H9 (cell line): ENCODE measurements at places on chromosomes 2 and 18.

- DNase-seq: peak; percentile 52
These were observed 141.8 kb downstream of the MEIS1 start for GRCh38 chr2:66576561-66577320.

DNA sequence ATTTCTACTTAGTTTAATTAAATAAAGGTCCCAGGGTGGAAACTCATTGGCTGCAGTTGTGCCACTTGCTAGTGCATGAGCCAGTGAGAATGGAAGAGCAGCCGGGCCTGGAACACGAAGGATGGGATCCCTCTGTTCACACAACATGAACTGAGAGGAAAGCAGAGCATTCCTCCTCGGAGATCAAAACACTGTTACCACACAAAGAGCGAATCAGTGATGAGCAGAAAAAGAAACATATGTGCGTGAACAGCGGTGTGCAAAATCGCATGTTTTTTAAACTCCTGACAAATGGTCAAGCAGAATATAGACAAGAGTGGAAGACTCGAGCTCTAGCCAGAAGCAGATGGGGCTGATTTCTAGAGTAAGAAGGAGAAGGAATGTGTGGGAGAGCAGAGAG lies 28.4 kb upstream of the ANKRD44 start:
- DNase-seq: no peak

DNA sequence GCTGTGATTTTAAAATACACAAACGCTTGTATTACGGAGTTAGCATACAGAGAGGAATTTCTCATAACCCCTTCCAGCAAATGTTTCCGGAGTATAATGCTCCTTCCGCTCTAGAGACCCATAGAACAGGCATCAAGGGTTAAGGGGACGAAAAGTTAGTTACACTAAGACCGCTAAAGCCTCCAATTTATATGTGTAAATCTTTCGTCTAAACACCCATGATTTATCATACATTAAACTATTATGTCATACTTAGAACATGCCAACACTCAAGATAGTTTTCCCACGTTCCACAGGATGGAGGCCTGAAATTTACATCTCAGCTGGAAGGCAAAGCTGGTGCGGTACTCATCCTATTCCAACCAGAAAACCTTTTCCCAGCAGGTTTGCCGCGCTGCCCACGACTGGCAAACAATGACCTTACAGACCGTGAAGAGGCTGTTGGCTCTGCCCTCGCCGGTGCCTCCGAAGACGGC lies 650 bp downstream of the ORMDL1 start:
- DNase-seq: no peak

GRCh38 chr2:149926149-149926548 lies 338.6 kb upstream of the MMADHC start:
- no peak for DNase-seq

DNA sequence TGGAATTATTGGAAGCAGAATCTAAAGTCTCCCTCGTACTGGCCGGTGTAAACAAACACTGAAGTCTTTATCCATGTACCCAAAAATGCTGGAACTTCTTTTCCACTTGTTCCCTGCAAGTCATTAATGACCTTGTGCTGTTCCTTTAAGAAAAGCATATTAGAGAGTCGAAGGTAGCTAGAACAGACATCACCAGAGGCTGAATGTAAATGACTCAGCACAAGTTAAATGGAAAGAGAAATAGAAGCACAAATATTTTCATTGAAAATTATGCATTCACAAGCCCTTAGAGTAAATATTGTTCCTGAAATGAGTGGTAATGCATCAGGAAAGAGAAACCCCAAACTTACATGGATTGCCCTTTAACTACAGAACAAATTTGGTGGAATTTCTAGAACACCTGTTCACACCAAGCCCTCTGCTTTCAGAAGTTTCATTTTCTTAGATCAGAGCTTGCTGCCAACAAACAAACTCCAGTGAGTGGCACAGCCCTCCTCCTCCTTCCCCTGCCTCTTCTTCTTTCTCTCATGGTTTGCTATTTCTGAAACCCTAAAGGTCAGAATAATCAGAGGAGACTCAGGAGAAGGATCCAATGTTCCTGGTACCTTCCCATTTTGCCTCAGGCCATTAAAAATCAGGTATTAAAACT lies 264.3 kb downstream of the TXNL1 start:
- DNase-seq: no peak

- DNase-seq: no peak
These were observed 34.1 kb upstream of the KCNF1 start for GRCh38 chr2:10877651-10878111.

- no peak for DNase-seq
These were observed 113.1 kb upstream of the WDR75 start for GRCh38 chr2:189327879-189328847.

DNA sequence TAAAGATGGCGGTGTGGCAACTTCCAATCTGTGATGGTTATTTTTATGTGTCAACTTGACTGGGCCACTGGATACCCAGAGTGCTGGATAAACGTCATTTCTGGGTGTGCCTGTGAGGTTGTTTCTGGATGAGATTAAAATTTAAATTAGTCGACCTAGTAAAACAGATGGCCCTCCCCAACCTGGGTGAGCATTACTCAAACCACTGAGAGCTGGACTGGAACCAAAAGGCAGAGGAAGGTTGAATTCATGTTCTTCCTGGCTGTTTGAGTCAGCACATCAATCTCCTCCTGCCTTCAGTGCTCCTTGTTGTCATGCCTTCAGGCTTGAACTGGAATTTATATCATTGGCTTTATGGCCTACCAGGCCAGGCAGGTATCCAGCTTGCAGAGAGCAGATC lies 190.8 kb upstream of the RGPD4 start:
- DNase-seq: no peak

GRCh38 chr18:57022716-57023115 lies 124.2 kb upstream of the BOD1L2 start:
- DNase-seq: no peak

- DNase-seq: no peak
These were observed 1.8 kb downstream of the SCN9A start for GRCh38 chr2:166373951-166374350.

DNA sequence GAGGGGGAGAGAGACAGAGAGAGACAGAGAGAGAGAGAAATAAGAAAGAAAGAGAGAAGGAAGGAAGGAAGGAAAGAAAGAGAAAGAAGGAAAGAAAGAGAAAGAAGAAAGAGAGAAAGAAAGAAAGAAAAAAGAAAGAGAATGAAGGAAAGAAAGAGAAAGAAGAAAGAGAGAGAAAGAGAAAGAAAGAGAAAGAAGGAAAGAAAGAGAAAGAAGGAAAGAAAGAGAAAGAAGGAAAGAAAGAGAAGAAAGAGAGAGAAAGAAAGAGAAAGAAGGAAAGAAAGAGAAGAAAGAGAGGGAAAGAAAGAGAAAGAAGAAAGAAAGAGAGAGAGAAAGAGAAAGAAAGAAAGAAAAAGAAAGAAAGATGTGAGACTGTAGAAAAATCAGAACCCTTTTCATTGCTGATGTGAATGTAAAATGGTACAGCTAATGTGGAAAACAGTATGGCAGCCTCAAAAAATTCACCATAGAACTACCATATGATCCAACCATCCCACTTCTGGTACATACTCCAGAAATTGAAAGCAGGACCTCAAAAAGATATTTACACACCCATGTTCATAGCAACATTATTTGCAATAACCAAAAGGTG lies 203.4 kb upstream of the POU3F3 start:
- DNase-seq: no peak

DNA sequence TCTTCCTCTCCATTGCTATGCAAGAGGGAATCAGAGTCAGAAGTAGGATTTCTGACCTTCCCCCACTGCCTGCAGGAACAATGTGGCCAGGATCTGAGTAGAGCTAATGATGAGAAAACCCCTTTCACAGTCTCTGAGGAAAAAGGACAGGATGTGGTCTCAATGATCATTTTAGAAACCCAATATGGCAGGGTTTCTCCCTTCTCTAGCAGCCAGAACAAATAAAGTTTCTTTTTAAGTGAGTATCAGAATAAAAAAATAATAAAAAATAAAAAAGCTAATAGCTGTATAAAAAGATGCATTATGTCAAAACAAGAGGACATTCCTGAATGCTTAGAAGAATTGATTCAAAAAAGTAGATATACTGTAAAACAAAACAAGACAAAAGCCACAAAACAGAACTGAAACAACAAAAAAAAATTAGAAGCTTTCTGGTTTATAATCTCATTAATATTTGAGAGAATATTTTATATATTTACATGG lies 1124.9 kb upstream of the ZEB2 start:
- DNase-seq: no peak

DNA sequence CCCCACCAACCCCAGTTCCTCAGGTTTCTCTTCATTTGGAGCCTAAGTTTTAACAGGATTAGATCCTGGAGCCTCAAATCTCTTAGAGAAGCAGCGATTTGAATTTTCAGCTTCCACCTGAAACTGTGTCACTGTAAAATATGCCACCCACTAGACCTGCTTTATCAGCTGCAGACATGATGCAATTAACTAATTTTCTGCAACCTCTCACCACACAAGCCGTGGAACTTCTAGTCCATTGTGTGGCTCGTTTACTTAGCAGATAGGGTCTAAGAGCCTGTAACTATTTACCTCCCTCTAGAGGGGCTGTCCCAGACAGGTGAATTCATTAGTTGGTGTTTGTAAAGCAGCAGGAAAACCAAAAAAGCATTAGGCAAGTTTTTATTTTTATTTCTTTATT lies 31.6 kb upstream of the FZD5 start:
- DNase-seq: no peak

DNA sequence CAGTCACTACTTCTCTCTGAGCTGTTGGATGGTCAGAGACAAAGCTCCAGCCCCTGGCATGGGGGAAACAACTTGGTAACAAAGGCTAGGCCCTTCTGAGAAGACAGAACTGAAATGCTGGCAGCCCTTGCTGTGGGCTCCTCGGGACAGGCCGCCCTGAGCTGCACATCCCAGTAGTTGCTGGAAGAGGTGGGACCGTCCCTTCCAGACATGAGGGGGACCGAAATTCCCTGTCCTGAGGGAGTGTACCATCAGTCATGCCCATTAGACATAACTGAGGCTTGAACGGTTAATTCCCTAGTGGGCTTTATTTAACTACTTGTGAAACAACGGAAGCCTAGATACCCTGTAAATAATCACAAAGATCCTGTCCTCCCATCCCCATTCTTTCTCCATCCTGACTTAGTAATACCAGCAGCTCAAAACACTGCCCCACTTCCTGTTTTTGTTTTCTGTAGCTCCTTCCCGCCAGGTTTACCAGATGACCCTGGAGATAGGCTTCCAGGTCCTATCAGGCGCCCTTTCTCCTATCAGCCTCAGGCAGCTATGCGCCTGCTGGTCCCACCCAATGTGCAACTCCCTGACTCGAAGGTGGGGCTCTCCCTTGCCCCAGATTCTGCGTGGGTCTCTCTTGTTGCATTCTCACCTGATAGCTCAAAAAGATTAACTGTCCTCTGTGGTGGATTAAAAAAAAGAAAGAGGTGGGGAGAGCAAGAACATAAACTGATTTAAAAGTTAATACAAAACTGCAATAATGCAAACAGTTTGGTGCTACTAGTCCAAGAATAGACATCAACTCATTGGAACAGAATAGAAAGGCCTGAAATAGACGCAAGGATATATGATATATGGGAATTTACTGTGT lies 37.0 kb upstream of the NT5DC4 start:
- DNase-seq: no peak

GRCh38 chr2:226772389-226773179 lies 27.0 kb downstream of the IRS1 start:
- DNase-seq: no peak

- DNase-seq: no peak
These were observed 33.8 kb downstream of the TOGARAM2 start for GRCh38 chr2:29014811-29015421.

GRCh38 chr2:24756789-24757188 lies 36.4 kb downstream of the PTRHD1 start:
- DNase-seq: no peak

DNA sequence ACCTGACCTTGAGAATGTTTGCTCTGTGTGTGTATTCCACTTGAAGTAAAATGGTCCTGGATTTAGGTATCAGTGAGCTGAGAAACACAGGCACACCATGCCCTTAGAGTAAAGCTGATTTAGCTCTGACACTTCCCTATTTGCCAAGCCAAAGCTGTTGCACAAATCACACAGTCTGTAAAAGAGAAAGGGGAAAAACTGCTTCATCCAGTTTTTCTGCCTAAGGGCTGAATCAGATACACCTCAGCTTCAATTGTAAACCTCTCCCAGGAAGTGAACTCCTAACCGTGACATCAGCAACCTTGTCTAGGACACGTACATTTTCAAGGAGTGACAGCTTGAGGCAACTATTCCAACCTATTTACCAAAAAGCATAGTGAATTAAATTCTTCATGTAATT lies 150.4 kb downstream of the NR4A2 start:
- DNase-seq: no peak

- no peak for DNase-seq
These were observed 29.6 kb downstream of the TCF7L1 start for GRCh38 chr2:85162746-85163301.

DNA sequence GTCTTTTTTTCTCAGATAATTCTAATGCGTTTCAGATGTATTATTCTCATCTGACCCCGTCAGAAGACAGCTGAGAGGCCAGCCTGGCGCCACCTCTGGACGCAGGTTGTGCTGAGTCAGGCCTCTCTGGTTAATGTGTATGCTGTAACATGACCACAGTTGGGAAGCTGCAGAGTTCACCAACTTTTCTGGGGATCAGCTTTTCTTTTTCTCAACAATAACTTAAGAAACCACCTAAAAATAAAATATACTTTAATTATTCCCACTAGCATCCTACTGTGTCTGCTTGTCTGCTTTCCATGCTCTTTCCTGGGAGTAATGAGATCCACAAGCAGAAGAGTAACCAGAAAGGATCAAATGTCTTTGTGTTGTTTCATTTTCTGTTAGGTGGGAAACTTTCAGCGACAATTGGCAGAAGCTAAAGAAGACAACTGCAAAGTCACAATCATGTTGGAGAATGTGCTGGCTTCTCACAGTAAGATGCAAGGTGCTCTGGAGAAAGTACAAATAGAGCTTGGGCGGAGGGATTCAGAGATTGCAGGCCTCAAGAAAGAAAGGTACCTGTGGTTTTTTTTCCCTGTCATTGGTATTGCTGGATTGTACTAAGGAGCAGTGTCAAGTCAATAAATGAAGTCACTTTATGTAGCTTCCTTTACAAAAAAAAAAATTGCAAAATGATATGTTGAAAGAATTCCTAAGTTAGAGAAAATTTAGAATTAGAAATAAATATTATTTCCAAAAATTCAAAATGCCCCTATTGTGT lies 79.8 kb downstream of the CCDC150 start:
- DNase-seq: peak; percentile 53

DNA sequence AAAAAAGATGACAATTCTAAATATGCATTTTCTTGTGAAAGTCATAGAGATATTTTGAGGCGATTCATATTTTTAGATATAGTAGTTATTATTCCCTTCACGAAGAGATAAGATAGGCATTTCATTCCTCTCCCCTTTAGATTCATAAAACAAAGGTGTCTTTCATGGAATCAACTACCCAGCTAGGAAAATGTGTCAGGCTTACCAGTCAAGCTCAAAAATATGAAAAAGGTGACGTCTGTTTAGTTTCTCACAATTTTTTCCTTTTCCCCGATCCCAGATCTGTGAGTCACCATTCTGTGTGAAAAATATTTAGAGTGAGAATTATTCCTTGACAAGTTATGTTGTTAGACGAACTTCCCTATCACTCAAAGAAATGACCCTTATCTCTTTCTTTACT lies 95.4 kb upstream of the FN1 start:
- DNase-seq: no peak

- no peak for DNase-seq
These were observed 87.6 kb downstream of the ACKR3 start for GRCh38 chr2:236657215-236657614.

GRCh38 chr2:120348134-120348736 lies 2.3 kb downstream of the INHBB start:
- DNase-seq: no peak

- DNase-seq: no peak
These were observed 230.9 kb upstream of the RGPD4 start for GRCh38 chr2:107595749-107596148.
